Activated T-cell treated with anti-CD3 and anti-CD28 coated beads for 24 hours (primary cell): ENCODE measurements at places on chromosomes 6 and 20.

DNA sequence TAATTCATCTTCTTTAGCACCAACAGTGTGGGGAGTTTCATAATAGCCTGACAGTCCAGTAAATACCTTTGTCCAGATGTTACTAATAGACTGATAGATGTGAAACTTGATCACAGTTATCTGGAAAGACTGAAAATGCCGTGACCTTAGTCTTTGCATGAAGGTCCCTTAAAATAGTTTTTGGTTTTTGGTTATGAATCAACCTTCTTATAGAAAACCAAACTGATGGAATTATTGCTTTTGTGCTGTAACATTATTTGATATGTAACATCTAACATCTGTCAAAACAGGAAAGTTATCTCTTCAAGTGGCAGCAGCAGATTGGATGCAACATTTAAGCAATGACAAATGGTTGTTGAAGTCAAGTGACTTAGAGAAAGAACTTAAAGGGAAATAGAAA lies 190.4 kb downstream of the DOK5 start:
- DNase-seq, result no peak

GRCh38 chr6:46795816-46796215 lies 2.6 kb downstream of the MEP1A start:
- no peak for DNase-seq

DNA sequence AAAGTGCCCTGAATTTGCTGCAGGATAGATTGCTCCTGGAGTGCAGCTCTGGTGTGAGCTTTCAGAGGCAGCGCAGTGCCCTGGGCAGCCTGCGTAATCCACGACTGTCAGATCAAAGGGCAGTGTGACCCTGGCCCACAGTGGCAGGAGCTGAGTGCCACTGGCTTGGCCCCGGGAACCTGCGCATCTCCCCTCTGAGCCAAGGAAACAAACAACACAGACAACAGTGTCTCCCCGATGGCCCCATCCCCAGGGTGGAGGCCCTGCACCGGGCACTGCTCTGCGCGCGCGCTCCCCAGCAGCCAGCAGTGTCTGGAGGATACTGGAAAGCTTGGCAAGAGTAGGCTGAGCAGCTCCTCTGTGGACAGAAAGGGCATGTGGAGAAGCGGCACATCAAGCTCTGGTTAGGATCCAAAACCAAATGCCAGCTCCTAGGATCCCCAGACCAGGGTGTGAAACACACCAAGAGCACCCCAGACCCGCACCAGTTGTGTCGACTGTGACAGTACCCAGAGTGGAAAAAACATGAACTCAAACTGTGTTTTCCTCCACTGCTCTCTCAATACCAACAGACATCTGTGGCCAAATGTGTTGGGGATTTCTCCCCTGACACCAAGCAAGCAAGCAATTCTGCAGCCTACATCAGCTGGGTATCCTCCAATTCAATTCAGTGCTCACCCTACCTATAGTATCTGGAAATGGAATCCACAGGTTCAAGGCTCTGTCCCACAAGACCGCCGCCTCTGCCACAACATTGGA lies 26.7 kb downstream of the RBCK1 start:
- DNase-seq, result no peak

DNA sequence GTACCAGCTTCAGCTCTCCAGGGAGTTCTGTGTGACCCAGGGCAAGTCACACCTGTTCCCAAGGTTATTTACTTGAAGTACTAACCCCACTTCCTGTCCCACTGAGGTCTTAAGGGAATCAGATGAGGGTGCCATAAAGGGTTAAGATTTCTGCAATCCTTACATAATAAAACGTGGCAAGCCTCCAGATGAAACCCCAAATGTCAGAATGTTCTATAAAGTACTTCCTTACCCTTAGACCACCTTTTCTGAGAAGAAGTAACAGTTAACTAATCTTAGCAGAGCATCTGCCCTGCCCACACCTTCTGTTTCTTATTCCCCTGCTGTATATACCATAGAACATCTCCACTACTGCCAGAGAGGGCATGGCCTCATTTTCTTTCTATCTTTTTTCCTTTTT lies 6.0 kb upstream of the AVP start:
- no peak for DNase-seq

DNA sequence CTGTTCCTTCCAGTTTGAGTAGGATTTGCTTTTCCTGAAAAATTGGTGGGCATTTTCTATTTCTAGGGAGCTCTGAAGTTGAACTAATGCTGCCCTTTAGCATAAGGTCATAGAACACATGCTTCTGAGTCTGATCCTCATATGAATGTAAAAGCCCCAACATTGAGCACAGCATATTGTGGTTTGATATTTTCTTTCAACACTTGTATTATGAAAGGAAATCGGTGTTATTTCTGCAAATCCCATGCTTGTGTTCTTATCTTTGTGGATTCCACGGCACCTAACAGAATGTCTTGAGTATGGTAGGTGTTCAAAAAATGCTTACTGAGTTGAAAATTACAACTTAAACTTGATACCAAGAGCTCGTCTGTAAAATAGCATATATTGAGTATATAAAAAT lies 85.8 kb downstream of the TRMT11 start:
- DNase-seq, result no peak

DNA sequence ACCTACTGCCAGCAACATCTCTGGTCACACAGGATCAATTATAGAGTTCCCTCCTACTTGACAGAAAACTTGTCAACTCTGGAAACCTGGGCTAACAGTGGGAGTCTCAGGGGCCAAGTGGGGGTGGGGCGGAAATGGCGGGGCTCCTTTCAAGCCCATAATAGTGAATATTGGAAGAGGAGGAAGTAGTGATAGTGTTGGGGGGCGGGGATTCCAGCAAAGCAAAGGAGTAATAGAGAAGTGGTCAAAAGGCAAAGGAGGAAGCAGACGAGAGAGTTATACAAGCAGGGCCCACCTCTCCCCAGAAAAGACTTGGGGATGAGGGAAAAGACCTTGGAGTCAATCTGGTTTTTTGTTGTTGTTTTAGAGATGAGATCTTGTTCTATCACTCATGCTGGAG lies 2.1 kb downstream of the DEF6 start:
- DNase-seq, result no peak

- no peak for DNase-seq
These were observed 7.4 kb upstream of the ZNFX1 start for GRCh38 chr20:49285233-49285668.

DNA sequence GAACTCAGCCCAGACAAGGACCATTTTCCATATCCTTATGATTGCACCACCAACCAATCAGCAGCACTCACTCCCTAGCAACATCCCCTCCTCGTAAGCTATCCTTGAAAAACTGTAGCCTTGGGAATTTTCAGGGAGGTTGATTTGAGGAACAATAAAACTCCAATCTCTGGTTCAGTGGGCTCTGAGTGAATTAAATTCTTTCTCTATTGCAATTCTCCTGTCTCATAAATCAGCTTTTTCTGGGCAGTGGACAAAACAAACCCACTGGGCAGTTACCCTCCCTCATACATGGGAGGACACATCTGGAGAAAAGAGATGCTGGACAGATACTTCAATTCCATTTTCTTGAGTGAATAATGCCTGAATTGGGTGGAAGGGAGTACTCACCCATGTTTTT lies 115.4 kb upstream of the STXBP5 start:
- DNase-seq, result no peak
